ENCODE measurements at places on chromosomes 3 and 15.

GRCh38 chr3:126111566-126112475, 27.9 kb upstream of the SLC41A3 start:
- no peak for DNase-seq

- DNase-seq = no peak
Measured at GRCh38 chr3:191139736-191140135, 59.3 kb upstream of the OSTN start.

GRCh38 chr15:40313531-40314398, 6.0 kb upstream of the PLCB2 start:
- DNase-seq = no peak

- DNase-seq = no peak
Measured at GRCh38 chr3:95567346-95567745, 1247.0 kb upstream of the EPHA6 start.

DNA sequence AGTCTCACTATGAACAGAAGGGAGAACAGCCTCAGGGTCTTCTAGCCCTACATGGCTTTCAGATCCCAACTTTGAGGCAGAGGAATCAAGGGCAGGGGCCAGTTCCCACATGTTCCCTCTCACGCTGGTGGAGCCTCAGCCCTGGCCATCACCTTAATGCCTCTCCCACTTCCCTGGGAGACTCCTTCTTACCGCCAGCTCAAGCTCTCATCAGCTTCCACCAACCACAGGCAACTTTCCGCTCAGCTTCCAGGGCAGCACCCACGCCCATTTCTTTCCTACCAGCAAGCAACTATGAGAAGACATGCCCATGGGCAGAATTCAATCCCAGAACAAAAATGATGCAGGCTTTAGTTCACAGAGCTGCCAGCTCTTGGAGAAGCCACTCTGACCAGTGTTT, 63.5 kb downstream of the RUBCN start:
- no peak for DNase-seq

DNA sequence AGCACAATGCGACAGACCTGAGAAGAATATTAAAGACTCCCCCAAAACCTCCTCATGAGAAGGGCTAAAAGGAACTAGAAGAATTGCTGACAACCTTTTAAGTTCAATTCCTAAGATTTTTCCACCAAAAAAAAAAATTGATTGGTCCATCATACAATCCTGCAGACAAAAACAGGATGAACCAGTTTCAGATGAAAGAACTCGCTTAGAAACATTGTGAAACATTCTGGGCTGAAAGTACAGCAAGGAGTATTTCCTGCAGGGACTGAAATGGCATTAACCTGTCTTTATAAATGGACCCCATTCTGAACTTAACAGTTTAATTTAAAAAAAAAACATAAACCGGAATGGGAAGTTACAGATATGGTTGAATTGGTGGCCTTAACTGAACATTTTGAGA, 96.0 kb upstream of the FAM174B start:
- no peak for DNase-seq

DNA sequence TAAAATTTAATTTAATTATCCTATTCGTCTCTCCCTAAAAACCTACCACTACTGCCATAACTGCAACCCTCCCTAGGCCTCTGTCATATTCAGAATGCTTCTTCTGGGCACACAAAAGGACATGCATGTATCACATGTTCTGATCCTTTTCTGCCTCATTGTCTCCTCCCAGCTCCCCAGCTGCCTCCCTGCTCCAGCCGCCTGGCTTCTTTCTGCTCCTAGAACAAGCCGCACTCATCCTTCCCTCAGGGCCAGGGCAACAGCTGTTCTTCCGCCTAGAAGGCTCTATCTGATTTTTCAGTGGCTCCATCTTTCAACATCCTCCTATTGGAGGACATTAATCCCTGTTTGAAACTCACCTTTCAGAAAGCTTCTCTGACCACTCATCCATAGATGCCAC, 38.6 kb downstream of the TMED3 start:
- no peak for DNase-seq

GRCh38 chr3:195708061-195708460, 12.7 kb upstream of the MUC20 start:
- no peak for DNase-seq

DNA sequence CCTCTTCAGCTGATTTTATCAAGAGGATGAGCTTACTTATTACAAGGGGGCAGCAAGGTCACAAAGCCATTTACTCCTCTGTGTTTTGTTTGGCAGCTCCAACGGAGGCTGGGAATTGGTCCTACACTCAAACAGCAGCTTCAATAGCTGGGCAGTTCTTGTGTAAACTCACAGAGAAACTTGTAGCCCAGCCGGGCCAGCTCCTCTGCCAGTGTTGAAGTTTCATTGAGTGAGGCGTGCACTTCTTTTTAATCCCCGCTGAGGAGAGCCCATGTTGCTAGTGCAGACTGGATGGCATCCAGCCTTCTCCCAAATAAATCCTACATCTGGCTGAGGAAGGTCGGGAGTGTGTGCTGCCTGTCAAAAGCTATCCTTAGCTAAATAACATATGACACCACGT, 59.5 kb downstream of the BFSP2 start:
- DNase-seq = no peak

DNA sequence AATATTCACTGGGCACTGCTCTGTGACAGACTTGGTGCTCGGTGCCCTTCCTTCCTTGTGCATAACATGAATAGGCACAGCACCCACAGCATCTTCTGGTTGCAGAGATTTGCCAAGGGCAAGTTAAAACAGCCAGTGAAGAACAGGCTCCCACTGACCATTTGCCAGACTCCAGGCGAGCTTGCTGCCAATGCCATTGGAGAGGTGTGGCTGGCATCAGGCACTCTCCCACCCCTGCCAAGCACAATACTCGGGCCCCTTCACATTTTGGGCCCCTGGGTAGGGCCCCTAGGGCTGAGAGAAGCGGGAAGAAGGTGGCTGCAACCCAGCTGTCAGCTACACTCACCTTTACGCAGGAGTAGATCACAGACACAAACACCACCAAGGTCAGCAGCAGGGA, 112.1 kb downstream of the SEC22A start:
- DNase-seq = no peak

GRCh38 chr3:72041511-72041910, 256.6 kb upstream of the PROK2 start:
- DNase-seq = no peak

DNA sequence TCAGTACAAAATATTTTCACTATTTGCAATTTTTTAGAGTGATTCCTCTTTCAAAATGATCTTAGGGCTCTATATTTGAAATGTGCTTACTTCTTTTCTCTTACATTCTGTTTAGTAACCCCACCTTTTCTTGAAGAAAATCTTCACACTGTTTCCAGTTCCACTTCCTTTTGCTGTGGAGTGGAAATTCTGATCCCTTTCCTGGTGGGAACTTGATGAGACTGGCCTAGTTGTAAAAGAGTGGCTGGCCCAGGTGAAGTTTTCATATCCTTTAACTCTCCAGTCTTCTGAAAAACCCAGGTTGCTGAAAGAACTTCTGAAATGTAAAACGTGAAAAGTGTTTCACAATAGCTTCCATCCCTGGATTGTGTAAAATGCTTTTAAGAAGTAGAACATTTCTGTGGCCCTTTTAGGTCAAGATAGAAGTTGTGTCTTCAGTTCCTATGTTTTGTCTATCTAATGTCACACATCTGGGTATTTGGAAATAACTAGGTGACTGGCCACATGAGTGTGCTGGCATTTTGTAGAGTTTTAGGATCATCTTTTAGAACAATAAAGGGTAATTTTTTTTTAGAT, 84.8 kb upstream of the LRIG1 start:
- DNase-seq = no peak

DNA sequence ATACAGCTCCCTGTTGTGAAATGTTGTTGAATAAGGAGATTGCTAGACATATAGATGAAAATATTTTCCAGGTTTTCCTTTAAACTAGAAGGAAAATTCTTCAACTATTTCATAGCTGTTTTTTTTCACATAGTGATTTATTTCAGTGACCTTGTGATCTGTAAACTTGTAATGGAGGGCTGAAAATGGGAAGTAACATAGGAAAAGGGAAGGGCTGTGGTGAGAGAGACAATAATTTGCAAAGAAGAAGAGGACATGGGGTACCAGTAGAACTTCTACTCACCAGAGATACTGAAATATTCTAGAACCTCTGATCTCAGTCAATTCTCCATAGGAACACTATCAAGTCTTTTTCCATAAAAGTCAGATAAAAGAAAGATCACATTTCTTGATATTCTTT, 60.4 kb downstream of the PLS1 start:
- no peak for DNase-seq

GRCh38 chr3:171690281-171690680, 120.0 kb downstream of the PLD1 start:
- DNase-seq = no peak

GRCh38 chr3:127970966-127971592, 56.0 kb downstream of the KBTBD12 start:
- peak; percentile 47 for DNase-seq

DNA sequence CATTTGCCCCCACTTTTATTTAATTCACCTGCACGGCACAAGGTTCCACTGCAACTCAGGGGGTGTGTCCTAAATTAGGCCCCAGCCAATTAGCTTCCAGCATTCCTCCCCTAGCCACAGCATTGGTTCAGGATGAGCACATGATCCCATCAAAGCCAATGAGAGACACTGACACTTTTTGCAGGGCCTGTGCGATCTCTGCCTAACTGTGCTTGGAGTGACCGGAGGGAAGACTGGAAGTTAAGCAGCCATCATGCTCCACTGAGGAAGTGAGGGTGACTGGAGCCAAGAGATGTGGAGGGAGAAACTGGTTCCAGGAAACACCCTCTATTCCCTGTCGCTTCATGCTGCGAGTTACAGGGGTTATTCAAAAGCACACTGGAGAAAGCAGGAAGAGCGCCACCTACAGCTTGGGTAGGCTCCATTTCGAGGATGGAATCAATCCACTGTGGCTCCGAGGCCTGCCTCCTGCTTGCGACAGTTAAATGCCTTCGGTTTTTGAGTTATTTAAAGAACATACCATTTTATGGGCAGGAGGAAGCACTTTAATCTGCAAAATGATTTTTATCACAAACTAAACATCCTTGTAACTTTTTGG, 122.2 kb upstream of the WNT5A start:
- DNase-seq = no peak

- no peak for DNase-seq
Measured at GRCh38 chr3:30035935-30036567, 570.4 kb upstream of the TGFBR2 start.

GRCh38 chr15:80266745-80267144, 14.7 kb upstream of the CTXND1 start:
- DNase-seq = no peak

- DNase-seq = no peak
Measured at GRCh38 chr3:72345980-72346379, 502.3 kb downstream of the SHQ1 start.

- no peak for DNase-seq
Measured at GRCh38 chr15:64532521-64533315, 72.3 kb downstream of the ZNF609 start.

DNA sequence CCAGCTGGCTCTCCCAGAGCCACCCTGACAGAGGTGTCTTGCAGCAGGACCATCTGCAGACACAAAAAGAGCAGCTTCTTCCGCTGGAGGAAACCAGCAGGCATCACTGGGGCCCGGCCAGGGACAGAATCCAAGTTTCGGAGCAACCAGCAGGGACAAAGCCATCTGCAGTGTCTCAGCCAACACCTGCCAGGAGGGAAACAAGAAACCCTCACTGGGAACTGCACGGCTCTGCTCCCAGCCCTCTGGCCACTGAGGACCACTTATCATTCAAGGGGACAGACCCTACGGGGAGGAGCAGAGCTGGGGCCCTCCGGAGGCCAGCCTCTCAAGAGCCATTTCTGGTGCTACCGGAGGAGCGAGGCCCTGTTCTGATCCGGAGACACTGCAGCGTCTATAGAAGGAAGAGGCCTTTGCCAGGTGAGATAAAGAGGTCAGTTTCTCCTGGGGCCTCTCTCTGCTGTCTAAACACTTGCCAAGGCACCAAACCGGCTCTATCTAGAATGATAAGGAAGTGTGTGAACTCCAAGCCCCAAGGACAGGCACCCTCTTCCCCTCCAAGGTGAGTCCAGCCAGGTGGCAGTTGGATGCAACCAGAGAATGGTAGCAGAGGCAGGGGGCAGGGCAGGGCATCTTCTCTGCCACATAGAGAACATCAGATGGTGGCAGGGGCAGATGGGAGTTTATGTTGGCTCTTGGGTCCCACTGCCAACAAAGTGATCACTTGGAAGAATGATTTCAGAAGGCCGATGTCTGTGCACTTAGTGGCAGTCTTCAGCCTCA, 89.0 kb downstream of the CHSY1 start:
- no peak for DNase-seq

DNA sequence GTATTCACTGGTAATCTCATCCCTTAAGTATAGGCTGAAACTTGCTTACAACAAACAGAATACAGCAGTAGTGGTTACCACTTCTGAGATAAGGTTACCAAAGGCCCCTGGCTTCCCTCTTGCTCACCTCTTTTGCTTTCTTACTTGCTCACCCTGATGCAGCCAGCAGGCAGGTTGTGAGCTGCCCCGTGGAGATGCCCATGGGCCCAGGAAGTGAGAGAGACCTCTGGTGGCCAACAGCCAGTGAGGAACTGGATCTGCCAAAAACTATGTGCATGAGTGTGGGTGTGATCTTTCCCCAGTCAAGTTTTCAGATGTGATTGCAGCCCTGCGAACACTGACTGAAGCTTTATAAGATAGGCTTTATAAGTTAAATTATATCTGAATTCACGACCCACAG, 48.7 kb downstream of the NMNAT3 start:
- DNase-seq = no peak

- DNase-seq = no peak
Measured at GRCh38 chr15:42338500-42338899, 20.8 kb upstream of the CAPN3 start.

DNA sequence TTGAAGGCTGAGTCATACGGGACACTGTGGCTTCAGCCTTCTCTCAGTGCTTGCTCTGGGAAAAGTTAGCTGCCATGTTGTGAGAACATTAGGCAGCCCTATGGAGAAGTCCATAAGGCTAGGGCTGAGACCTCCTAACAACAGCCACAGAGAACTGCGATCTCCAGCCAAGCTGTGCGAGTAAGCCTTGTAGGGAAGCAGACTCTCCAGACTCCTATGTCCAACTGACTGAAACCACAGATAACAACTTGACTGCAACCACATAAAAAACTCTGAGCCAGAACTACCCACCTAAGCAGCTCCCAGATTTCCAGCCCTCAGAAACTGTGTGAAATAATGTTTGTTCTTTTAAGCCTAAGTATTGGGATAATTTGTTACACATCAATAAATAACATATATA, 40.7 kb downstream of the DENND6A start:
- no peak for DNase-seq

- DNase-seq = no peak
Measured at GRCh38 chr15:49462232-49462844, 39.3 kb downstream of the FGF7 start.

DNA sequence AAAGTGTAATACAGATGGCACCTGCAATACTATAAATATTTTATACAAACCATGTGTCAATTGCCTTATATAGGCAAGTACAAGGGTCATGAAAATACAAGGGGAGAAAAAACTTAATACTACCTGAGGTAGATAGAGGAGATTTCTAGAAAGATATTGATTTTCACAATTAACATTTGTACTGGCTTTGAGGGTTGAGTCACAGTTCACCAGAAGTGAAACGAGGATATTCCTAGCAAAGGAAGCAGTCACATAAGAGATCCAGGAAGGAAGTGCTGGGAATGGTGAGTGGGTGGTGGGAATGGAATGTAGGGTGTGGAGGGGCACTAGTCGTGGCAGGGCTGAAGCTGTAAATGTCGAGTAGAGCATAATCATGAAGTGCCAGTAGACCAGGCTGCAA, 108.7 kb downstream of the P2RY1 start:
- no peak for DNase-seq

All from RCC 7860 (cell line).